ENCODE measurements at places on chromosomes 1 and 21.

DNA sequence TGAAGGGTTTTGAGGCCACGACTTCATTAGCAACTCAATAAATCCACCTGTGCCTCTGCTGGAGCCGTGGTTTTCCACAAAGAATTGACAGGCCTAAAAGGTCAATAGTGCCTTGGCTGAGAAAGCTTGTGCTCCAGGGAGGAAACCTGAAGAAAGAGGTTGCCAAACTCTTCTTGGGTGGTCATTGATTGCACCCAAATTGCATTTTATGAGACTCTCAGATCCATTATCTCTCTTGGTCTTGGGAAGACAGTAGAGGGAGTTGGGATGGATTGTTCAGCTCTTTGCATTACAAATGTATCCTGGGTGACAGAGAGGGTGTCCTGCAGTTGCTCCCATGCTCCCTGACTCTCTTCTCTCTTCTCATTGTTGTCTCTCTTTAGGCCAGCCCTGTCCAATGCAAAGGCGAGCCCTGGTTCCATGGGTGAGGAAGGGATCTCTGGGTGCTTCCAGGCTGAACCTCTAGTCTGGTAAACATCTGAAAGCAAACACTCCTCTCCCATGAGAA is 46.1 kb upstream of the HTR1D start:
- DNase-seq: no peak

DNA sequence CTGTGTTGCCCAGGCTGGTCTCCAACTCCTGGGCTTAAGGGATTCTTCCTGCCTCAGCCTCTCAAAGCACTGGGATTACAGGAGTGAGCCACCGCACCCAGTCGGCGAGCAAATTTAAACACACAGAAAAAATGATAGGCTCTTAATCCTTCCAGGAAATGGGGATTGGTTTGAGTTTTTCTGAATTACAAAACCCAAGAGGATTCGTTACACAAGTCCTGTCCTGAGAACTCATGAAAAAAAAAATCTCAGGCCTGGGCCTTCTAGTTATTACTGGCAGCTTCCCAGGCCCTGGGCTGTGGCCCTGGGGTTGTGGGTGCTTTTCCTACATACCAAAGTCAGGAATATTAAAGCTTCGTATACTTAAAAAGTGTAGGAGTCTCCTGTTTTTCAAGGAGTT is 6.3 kb upstream of the IFNGR2 start:
- peak; percentile 42 for DNase-seq

DNA sequence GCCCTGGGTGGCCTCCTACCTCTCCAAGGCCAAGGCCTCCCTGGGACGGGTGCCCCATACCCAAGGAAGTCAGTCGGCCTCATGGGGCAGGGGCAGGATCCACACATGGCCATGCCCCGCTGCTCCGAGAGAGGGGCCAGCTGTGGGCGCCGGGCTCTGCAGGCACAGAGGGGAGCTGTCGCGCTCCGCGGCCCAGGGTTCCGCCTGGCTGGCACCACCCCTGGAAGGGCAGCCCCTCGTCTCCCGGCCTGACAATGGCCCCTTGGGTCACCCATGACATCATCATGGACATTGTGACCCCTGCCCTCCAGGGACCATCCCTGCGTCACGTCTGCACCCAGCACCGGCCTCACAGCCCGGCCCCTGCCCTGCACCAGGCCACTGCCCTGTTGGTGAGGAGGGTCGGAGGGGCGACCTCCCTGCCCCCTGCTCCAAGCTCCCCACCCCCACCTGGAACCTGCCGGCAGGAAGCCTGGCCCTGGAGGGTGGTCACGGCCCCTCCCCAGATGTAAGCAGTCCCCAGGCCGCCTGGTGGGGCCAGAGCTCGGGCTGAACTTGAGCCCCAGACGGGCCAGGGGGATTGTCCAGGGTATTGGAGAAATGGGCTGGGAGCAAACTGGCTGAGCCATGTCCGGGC is 5.8 kb downstream of the TTLL10 start:
- DNase-seq: no peak

DNA sequence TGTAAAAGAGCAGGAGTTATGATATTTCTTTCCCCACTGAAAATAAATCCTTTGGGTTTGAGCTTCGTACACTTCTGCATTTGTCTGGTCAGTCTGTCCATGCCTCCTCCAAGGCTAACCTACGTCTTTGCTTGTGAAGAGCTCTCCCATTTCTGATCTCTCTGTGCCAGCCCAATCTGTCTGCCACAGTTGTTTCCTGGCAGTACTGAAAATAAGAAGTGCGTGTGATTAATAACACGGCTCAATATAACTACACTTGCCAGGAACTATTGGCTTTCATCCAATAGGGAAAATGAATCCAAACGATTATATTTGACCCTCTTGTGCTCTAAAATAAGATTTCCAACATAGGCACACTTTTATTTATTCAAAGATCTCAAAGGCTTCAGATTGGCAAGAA is 19.2 kb upstream of the COL24A1 start:
- DNase-seq: no peak

DNA sequence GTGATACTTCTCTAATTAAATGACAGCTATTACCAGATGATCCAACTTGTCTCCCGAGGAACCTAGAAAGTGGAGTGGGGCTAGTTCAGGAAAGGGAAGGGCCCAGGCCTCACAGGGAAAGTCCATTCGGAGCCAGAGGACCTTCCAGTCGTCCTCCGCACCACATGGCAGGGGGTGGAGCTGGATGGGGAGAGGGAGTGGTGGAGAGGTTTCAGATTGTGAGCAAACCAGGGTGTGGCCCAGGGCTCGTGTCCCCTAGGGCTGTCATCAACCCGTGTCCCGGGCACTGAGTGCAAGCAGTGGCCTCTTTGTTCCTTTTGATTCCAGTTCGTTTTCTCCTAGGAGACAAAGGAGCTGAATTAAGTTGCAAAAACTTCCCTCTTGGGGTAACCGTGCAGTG is 114.9 kb downstream of the HUNK start:
- DNase-seq: no peak
